ENCODE measurements at places on chromosomes 6 and 20.
A peak's percentile ranks its signal among the peaks of the same experiment; 100 is the strongest.

DNA sequence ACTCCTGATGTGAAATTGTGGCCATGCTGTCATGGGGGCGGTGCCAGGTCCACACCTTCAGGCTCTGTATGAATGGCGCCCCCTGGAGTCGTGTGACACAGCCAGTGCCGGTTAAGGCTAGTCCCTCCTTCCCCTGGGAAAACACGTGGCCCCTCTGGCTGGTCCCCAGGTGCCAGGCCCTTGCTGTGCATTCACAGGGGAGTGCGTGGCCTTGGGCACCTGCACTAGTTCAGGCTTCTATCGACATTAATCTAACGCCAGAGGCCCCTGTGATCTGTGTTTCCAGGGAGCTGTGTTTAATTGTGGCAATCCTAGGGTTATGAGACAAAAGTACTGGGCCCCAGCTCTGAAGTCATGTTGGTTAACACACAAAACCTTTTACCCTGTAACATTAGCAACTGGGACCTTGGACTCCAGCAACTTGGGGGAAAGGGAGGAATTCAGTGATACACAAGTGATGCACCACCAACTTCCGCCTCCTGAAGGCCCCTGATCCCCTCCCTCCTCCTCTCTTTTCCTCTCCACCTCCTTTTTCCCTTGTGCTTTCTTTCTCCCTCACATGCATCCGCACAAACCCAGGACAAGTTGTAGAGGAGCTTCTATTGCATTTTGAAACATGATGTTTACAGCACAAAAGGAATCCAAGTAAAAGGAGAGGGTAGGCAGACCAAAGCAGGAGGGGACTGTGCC lies 74.0 kb downstream of the SSR1 start:
- no peak for DNase-seq

DNA sequence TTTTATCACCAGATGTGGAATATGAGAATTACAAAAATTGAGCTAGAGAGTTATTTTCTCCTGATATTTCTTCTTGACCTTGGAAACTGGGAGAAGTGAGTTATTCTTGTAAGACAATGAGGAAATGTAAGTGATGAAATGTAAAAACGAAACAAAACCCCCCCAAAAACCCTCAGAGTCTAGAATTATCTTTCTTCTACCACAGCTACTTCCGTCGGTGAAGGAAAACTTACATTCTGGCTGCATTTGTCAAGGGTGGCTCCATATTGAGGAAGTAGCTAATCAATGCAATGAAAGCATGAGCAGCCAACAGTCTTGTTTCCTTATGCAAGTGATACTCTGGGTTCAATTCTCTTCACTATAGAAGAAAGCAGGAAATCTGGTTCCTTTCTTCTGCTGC lies 661.7 kb upstream of the CITED2 start:
- no peak for DNase-seq

DNA sequence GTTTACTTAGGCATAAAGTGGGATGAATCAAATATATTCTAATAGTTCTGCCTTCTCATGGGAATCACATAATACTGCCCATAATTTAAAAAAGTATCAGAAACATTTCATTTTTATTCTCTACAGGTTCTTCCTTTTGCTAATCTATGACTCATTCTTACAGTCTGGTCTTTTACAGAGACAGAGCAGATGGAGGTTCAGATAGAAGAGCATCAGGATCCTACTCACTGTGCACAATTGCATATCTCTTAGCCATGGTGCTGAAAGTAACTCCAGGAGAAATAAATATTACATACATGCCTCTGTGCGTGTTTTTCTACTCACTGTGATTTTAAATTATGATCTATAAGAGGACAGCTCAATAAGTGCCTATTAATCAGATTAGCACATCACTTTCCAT lies 16.3 kb upstream of the OR2B6 start:
- no peak for DNase-seq

DNA sequence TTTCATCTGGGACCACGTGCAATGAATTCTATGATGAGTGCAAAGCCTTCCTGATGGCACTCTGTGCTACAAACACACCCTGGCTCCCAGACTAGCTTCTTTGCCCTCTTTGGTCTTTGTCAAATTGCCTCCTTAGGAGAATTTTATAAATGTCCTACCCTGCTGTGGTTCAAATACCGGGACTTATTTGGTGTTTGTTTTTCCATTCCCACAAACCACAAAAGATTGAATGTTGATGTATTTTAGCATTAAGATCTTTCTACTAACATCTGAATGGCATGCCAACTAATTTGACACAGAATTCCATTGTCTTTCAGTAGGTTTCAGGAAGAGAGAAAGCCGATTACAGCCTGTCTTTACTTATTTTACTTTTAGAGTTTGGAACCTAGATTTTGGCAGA lies 424.2 kb upstream of the SLC35B3 start:
- no peak for DNase-seq

DNA sequence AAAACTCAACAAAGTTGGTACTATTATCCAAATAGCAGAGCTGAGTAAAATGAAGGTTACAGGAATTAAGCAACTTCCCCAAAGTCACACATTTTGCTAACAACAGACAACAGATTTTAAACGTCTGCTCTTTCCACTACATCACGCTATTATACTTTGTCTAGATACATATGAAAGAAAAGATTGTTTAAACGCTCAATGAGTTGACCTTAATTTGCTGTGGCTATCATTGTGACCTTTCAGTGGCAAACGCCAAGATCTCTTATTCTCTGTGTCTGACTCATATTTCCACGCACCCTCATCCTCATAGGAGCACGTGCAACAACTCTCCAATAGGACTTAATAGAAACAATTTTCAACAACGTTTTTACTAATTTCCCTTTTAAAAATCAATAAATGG lies 540.1 kb downstream of the MAFB start:
- DNase-seq = no peak

DNA sequence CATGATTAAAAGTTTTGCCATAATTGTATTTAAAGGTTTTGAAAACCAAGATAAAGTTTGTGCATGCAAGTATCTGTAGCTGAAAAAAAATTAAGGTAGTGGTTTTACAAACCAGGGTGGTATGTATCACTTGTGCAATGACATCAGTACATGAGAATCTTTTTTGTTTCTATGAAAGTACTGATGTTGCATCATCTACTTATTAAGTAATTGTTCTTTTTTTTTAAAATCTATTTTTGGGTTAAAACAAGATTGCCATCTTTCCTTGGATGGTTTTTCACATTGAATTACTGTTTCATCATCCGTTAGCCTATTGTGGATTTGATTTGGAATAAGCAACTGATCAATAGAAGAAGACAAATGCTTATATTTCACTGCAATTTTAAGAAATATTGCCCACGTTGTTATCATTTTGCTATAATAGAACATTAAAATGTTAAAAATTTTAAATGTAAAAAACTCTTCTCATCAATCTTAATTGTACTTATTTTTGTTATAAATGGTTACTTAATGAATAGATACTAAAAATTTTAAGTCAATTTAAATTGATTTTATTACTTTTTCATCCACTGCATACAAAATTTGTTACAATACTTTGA lies 39.8 kb upstream of the TAGAP start:
- DNase-seq = no peak

GRCh38 chr6:119368921-119369320 lies 19.4 kb upstream of the MAN1A1 start:
- DNase-seq = no peak

GRCh38 chr6:158191761-158192160 lies 23.6 kb downstream of the GTF2H5 start:
- no peak for DNase-seq

DNA sequence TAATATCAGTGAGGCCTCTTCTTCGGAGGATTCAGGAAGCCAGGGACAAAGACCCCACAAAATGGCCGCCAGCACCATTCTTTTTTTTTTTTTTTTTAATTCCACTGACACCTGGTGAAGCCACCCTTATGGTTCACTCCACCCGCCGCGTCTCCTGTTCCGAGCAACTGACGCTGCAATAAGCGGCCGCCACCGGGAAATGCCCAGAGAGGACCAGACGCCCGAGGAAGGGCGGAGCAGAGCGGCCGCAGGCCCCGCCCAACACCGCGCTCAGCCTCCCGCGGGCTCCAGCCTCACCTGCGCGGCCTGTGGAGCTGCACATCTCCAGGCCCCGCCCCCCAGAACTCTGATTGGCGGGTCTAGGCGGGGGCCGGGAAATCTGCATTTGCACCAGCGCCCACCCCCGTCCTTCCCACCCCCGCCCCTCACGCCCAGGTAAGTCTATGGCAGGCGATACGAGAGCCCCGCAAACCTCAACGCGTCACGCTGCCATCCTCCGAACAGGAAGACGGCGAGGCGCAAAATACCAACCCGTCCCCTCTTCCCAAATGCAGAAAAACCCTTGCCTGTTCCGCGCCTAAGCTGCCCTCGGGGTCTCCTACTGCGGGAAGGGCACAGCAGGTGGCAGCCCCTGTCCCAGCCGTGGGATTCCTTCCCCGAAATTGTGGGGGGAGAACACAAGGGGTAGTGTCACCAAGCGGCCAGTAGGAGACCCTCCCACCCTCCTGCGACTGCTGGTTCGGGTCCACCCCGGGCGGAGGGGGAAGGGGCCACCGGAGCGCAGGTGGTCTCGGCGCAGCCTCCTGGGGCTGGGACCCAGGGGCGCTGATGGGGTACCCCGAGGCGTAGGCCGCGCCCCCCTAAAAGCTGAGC lies 960 bp downstream of the ATP9A start:
- DNase-seq = peak; percentile 90

DNA sequence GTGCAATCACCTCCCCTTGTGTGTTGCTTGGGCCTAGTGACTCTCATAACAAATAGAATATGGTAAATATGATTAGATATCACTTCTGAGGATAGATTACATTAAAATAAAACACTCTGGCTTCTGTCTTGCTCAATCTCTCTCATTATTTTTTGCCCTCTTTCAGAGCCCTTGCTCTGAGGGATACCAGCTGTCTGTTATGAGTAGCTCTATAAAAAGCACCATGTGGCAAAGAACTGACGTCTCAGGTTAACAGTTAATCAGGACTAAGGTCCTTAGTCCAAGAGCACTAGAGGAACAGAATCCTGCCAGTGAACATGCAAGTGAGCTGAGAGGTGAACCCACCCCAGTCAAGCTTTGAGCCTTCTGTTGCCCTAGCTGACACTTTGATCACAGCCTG lies 402.2 kb upstream of the HTR1E start:
- no peak for DNase-seq

GRCh38 chr20:47029845-47030244 lies 135.2 kb downstream of the EYA2 start:
- DNase-seq = no peak

DNA sequence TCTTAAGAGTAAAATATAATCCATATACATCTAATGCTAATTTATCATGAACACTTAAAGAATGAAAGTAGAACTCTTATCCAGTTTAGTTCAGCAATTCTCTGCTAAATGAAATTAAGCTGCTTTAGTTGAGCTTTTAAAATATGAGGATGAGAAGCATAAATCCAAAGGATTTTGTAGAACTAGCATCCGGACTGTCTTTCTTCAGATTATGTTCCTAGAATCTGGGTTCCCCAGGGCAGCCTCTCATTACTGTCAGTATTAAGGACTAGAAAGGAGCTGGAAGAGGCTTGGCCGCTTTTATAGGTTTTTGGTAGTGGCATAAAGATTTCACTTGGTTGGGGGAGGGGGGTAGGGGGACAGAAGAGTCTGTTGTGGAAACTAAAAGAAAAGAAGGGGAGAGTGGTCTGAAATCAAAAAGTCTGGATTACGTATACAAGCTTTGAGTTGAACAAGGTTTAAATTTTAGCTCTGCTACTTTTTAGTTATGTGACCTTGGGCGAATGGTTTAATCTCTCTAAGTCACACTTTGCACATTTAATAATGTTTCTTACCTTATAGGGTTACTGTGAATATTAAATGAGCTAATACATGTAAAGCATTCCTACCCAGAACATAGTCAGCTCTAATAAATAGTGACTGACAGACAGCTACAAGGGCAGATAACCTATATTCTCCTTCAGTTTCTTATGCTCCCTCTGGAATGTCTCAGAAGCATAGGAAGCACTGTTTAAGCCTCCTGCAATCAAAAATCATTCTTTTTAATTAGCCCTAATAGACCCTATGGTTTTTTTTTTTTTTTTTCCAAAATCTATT lies 3.7 kb downstream of the SGK1 start:
- no peak for DNase-seq

- no peak for DNase-seq
Observed at GRCh38 chr6:5510331-5511133, 249.2 kb downstream of the FARS2 start.

- no peak for DNase-seq
Observed at GRCh38 chr20:64031822-64032314, 4.1 kb upstream of the C20orf204 start.

DNA sequence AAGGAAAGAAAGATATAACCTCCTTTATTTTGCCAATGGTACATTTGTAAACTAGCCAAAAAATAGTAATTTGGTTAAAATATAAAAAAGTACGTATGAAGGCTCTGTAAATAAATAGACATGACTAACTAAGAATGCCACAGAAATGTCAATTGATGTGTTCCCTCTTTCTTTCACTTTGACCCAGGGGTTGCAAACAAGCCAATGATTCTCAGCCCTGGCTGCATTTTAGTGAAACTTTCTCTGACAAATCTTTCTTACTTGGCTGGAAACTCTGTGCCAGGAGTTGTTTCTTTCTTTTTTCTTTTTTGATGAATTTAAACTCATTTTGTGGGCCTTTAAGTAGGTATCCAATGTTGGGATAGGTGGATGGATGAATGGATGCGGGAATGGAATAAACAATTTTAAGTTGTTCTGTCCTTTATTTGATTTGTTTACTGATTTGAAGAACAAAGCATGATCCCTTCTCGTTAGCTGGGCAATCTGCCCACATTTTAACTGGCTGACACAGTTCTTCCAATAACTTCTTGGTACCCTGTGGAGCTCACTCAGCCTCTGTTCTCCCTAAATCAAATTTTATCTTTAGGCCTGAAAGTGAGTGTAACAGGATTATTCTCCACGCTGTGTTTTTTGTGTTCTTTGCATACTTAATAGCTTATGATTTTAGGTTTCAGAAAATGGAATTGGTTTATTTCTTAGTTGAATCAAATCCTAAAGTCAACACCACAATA lies 58.6 kb upstream of the GCLC start:
- no peak for DNase-seq

DNA sequence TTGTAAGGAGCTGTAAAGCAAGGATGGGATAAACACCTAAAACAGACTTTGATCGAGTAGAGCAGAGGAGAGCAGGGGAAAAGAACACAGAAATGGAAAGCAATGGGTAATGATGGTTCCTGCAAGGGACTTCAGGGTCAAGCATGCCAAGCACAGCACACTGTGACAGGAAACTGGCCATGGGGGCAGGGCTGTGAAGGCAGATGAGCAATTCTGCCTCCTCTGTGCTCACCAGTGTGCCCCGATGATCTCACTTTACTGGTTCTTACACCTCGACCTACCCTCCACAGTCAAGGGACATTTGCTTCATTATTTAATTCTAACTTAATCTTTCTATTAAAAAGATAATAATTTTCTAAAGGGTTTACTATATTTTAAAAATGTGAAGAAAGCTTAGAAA lies 21.6 kb upstream of the MYB start:
- DNase-seq = no peak

Measured in cerebellar nuclear complex (tissue), 1 donor.